ENCODE measurements at places on chromosomes 1 and 21. TPM values are rescaled to one million over a fixed set of nuclear protein-coding genes. Genes with fewer than 3 reads are reported as not detected.
A peak's percentile ranks its signal among the peaks of the same experiment; 100 is the strongest.

- DNase-seq = peak; percentile 17
These were observed 105.4 kb downstream of the SPSB1 start for GRCh38 chr1:9397997-9398526.

DNA sequence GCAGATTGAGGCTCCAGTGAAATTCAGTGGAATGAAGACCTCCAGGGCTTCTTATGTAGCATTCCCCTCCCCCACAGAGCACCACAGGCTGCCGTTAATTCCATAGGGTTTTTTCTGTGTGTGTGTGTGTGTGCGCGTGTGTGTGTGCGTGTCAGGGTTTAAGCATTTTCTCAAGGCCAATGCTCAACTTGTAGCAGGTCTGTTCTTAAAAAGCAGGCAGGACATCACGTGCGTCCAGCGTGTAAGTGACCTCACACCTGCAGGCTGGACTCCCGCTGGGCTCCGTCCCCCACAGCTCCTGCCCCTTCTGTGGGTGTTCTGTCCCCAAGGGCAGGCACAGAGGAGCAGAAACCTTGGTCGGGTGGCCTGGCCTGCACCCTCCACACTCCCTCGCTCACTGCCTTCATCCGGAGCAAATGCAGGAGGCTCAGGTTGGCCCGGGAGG lies 5.3 kb downstream of the PRDM16 start:
- no peak for DNase-seq

DNA sequence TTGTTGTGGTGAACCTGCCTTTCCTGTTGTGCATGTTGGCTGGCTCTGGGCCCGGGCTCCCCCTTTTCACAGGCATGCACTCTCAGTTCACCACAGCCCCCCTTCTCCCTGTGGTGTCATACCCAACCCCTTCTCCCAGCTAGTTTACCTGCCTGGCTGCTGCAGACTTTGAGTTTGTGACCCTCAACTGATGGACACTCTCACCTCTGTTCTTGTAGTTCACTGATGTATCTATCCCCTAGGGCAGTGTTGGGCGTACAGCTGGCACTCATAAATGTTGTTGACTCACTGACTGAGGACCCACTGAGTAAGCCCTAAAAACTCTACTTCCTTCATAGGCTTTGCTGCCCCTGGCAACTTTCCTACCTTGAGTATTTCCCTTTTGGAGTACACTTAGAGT lies 54.9 kb downstream of the WDR64 start:
- DNase-seq = peak; percentile 82

DNA sequence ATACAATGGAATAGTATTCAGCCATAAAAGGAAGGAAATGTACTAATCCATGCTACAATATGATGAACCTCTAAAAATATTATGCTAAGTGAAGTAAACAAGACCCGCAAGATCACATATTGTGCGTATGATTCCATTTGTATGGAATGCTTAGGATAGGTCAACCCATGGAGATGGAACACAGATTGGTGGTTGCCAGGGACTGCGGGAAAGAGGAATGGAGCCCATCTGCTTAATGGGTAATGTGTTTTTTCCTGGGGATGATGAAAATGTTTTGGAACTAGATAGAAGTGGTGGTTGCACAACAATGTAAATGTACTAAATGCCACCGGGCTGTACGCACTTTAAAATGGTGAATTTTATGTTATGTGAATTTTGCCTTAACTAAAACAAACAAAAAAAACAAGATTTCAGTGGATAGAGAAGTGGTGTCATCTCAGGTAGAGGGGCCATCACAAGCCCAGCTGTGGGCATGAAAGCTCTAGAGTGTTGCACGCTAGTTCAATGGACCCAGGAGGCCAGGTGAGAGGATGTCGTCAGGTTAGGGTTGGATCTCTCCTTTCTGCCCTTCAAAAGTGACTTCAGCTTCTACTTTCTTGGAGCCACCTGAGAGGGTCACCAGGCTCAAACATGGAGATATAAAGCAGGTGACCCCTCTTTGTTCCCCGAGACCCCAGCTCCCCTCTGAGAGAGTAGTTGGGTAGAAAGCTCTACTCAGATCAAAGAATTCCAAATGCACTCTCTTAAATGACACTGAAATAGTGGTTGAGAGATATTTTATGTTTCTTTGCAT lies 2.5 kb downstream of the C1orf115 start:
- DNase-seq = no peak

DNA sequence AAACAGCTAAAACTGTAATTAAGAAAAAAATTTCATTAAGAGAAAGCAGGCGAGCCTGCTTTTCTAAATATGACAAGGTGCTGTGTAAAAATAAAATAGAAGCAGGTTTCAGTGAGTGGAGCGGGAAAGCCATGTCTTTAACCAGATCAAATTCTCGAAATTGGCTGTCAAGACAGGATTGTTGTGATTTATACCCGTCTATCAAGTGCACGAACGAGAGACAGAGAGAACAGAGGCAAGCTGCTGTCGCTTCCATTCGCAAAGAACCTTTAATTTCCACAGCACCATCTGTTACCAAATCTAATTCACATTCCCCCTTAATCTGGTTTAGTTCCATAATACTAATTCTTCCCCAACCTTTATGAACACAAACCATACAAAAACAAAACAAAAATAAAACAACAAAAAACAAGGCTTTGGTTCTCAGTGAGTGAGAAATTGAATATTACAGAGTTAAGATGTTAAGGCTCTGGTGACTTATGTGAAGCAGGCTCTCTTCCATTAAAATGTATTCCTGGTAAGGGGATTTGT lies 35.0 kb downstream of the ESRRG start:
- DNase-seq = no peak

DNA sequence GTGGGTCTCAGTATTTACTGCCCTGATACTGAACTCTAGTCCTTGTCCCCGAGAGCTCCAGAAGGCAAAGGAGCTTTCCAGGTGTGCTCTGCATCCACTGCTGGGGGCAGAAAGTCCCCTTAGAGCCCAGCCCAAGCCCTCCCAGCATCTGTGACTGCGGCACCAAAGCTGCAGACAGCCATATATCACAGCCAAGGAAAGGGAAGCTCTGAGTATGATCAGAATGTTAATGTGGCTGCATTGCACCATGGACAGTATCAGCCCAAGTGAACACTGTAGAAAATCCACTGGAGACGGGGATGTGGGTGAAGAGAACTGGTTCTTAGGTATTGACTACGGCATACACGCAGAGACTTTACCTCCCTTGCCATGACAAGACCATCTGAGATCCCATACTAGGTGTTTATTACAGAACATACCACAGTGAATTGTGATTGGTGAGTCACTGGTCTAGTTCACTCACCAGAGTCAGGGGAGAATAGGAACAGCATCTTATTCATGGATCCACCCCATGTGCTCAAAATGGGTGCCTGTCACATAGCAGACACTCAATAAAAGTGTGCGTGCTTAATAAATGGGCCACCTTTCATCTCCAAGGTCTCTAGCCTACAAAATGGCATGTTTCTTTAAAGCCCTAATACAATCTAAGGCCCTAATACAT lies 170.3 kb downstream of the HHIPL2 start:
- no peak for DNase-seq

DNA sequence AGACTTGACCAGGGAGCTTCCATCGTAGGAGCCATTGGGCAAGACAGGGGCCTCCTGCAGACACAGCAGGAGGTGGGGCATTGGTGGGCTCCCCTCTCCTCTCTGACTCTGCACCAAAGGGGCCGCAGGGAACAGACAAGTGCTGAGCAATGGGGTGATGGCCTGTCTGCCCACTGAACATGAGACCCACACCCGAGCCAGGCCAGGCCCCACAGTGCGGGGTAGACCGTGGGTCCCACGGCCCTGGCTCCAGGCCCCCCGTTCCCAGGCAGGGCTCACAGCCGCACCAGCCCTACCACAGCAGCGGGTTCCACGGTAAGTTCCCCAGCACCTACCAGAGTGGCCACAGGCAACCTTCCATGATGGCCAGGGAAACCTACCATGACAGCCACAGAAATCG lies 45.9 kb downstream of the CHD5 start:
- DNase-seq = no peak

- DNase-seq = no peak
These were observed 60.4 kb downstream of the IL12RB2 start for GRCh38 chr1:67368046-67368514.

GRCh38 chr1:40309374-40310128 lies 7.5 kb downstream of the COL9A2 start:
- DNase-seq = no peak

- DNase-seq = no peak
These were observed 12.6 kb downstream of the HSPG2 start for GRCh38 chr1:21924503-21925005.

GRCh38 chr1:99441299-99442095 lies 177.2 kb downstream of the PLPPR4 start:
- peak; percentile 76 for DNase-seq

DNA sequence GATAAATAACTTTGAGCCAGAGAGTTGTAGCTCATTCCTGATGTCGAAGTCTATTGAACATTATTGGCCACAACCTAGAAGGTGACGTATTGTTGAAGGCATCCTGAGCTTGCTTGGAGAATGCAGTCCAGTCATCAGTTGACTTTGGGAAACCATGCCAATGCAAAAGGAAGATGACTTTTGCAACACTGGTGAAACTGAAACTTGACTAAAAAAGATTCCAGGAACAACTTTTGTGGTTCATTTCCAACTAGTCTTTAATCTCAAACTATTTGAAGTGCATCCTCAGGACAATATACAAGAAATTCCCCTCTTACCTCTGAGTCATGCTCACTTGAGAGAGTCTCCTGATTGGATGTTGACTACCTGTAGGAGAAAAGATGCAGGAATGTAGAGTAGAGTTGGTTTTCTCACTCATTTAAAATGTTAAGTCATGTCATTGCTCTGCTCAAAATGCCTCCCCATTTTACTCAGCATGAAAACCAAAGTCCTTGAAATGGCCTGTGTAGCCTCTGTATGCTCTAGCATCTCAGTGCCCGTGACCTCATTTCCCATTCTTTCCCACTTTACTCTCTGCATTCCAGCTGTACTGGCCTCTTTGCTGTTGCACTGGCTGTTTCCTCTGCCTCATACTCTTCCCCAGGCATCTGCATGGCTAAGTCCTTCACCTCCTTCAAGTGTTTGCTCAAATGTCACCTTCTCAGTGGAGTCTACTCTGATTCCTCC lies 24.4 kb upstream of the LEPR start:
- DNase-seq = peak; percentile 85

DNA sequence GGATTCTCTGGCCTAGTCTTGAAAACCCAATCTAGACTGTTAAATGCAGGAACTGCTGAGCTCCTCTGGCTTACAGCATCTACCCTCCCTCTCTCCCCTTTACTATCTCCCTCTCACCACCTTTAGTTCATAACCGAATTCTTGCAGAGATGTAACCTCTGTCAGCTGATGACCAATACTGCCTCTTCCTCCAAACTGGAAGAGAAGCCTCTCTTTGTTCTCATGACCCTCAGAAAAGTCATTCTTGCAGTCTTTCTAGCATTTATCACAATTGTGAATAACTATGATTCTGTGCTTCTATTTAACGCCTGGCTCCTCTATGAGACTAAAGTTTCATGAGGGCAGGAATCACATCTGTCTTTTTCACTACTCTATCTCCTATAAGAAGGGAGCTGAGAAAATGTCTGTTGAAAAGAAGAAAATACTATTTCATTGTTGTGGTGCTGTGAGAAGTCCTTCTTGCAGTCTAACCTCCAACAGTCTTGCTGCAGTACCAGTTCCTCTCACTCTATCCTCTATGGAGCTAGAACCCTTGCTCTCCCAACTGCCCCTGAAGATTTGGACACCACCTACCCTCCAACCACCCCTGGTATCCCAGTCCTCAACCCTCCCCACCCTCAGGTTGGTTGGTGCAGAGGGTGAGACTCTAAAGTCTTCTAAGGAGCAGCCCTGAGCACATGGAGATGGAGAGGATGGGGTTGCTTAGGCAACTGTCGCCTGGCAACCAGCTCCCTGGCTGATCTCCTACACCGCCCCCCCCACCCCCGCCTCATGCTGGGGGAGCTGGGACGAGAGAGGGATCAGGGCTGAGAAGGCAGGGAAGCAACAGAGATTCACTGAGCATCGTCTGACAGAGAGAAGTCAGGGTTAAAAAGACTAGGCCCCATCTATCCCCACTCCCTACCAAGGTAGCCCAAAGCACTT lies 13.9 kb downstream of the MEF2D start:
- DNase-seq = no peak

- peak; percentile 52 for DNase-seq
These were observed 6.9 kb upstream of the ETV3 start for GRCh38 chr1:157145076-157145475.

- peak; percentile 76 for DNase-seq
These were observed 404.8 kb downstream of the HLX start for GRCh38 chr1:221284028-221284427.

The IFI44L gene
- total RNA-seq = not detected

The LCE2C gene
- total RNA-seq = not detected

The CHRNB2 gene
- 0.88 TPM for total RNA-seq

The CDC20 gene
- total RNA-seq = 564 TPM

The FAM151A gene
- not detected for total RNA-seq

Data from HT1080 (cell line).